Renal cortex interstitium (tissue), 15 donors: ENCODE measurements at places on chromosomes 7 and 10. TPM values are rescaled to one million over a fixed set of nuclear protein-coding genes. Genes with fewer than 3 reads are reported as not detected.
A peak's percentile ranks its signal among the peaks of the same experiment; 100 is the strongest.

The PDE6C gene
- polyA plus RNA-seq = 1.1 TPM

The NKX2-3 gene
- polyA plus RNA-seq = not detected

GRCh38 chr7:31885171-31885570 lies 185.0 kb downstream of the PDE1C start:
- DNase-seq = no peak

The FAM131B gene
- polyA plus RNA-seq = 2.6 TPM

GRCh38 chr7:152975076-152975475 lies 215.5 kb downstream of the ACTR3B start:
- no peak for DNase-seq

The RBM28 gene
- 45.7 TPM for polyA plus RNA-seq

The LARP4B gene
- 42.4 TPM for polyA plus RNA-seq

- DNase-seq = no peak
Observed at GRCh38 chr10:131901181-131901829, 497 bp downstream of the PPP2R2D start.

The CD36 gene
- 38.2 TPM for polyA plus RNA-seq

DNA sequence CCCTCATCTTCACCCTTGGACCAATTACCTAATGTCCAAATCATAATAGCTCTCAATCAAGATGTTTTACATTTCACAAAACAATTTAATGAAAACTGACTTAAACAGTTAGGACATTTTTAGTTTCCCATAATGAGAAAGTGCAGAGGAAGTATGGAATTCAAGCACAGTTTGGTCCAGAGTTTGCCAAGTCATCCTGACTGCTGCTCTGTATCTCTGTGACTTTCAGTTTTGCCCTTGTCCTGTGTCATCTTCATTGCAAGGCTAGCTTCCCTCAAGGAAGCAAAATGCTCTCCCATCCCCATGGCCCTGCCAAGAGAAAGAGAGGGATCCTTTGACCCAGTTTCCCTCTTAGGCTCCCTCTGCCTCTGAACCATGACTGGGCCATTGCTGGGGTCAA lies 7.9 kb upstream of the PLEKHS1 start:
- no peak for DNase-seq

DNA sequence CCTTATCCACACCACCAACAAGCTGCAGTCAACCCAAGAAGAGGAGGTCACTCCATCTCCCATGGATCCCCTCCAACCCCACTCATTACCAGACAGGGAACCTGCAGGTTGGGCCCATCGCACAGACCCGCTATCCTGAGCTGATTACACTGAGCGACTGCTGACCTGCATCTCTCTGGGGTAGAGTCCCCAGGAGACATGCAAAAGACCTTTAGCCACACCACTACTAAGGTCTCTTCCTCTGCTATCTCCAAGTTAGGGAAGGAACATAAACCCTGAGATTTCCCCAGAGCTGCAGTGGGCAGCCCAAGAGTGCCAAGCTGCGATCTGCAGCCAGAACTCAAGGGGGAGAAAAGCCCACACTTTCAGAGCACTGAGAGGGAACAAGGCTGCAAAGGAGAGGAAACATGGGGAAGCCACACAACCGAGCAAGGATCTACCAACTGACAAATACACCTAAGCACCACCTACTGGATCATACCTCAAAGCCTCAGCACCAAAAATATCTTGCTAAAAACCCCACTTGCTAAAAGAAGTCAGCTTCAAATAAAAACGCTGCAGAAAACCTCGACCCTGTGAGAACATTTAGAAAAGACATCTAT lies 298.2 kb downstream of the SORCS1 start:
- DNase-seq = no peak

DNA sequence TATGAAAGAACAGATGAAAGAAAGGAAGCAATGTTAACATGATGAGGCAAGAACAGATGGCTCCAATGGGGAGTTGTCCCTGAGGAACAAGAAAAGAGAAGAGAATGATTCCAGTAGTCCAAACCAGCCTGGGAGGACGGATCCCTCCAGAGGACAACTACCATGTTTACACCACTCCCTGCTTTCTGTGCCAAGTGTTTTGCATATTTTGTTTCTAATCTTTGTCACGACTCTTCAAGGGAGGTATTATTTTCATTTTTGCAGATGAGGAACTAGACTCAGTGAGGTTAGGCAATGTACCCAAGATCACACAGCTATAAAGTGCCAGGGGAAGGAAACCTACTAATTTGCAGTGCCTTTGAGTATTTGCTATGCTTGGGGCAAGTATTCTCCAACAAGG lies 116.2 kb downstream of the PARP12 start:
- DNase-seq = no peak

GRCh38 chr7:105015390-105015965 lies 1.5 kb downstream of the KMT2E start:
- DNase-seq = no peak

GRCh38 chr7:27030393-27031050 lies 65.3 kb downstream of the HOXA1 start:
- no peak for DNase-seq

DNA sequence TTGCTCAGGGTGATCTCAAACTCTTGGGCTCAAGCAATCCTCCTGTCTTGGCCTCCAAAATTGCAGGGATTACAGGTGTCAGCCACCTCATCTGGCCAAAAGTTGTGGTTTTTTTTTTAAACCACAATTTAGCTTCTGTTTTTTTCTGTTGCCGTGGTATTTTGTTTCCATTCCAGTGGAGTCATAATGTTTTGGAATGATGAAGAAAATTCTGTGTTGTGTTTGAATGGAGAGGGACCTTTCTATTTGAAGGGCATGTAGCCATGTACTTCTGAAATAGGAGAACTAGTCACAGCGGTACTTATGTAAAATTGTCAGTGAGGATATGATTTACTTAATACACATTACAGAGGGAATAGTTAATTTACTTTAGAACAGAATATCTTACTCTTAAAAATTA lies 201.3 kb downstream of the ARL4A start:
- no peak for DNase-seq

DNA sequence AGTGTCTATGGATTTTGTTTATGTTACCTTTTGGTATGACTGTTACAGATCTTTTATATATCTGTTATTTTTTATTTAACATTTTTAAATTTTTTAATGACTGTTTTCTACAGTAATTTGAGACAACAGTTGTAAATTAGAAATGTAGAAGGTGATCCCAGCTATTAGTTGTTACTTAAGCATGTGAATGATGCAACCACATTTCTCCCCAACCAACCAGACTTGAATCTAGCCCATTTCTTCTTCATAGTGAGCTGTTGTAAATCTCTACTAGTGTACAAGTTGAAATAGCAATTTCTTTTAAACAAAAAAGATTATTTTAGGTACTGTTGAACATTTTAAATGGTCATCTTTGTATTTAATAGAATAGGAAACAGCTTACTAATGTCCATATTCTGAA lies 18.0 kb downstream of the TMEM106B start:
- no peak for DNase-seq

The NRG3 gene
- 11.8 TPM for polyA plus RNA-seq

DNA sequence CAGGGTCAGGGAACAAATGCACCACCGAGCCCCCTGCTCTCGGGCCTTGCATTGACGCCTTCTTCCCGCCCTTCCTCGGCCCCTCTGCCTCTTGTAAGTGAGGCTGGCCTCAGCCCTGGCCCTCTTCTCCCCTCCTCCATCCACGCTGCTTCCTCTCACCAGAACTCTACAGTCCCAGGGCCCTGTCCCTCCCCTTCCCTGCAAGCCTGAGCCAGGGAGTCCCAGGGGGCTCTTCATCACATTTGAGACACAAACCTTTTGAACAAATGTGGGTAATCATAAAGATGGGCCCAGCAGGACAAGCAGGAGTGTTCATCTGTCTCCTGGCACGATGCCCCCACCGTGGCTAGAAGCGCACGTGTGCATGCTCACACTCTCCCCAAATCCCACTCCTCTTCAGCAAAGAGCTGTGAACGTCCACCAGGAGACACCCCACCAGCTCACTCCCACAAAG lies 57.7 kb downstream of the SLIT1 start:
- DNase-seq = no peak

DNA sequence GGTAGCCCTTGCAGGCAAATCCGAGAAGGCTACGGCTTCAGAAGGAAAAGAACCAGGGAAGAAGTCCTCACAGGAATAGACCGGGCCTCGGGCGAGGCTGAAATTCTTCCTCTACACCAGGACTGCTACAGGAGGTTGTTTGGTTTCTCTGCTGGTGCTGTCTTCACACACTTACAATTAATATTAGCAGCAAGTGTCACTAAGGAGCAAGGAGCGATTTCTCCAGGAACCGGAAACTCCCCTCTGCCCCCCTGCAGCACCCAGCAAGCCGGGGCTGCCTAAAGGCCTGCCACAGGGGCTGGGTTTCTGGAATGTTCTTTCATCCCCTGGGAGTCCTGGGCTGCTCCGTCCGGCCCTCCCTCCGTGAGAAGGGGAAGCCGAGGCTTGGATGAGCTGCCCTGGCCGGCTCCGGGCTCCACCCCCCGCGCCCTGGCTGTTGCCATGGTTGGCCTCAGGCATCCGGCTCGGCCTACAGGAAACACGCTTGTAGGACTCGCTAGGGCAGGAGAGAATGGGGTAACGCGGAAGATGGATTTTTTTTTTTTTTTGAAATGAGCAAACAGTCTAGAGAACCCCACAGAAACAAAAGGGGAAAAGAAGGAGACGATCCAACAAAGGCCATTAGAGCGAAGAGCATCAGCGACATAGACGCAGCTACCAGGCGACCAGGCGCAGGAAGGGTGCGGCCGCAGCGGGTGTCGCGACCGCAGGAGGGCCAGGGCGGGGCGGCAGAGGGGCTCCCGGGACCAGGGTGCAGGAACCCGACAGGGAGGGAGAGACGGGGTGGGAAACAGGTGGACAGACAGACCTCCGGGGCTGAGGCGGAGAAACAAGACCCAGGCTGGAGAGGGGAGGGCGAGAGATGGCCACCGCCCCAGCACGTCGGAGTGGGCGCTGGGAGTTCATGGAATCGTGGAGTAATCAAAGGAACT lies 33.0 kb downstream of the EN2 start:
- DNase-seq = peak; percentile 54

DNA sequence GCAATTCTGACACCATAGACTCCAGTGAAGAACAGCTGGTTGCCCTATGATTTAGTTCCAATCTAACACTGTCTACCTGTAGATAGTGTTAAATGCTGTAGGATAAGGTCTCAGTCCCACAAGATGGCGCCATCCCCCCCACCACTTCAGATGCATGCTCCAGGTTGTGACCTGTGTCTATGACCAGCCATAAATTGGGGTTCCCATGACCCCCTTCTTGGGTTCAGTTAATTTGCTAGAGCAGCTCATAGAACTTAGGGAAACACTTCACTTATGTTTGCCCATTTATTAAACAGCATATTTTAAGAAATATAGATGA lies 13.1 kb downstream of the CCSER2 start:
- DNase-seq = no peak

DNA sequence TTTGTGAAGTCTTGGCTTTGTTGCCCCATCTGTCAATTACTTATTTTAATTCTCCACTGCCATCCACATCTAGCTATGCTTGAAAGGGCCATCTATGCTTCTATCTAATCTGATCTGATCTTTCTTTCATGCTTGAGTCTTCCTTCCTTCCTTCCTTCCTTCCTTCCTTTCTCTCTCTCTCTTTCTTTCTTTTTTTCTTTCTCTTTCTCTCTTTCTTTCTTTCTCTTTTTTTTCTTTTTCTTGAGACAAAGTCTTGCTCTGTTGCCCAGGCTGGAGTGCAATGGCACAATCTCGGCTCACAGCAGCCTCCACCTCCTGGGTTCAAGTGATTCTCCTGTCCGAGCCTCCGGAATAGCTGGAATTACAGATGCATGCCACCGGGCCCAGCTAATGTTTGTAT lies 11.3 kb downstream of the TFR2 start:
- DNase-seq = no peak

DNA sequence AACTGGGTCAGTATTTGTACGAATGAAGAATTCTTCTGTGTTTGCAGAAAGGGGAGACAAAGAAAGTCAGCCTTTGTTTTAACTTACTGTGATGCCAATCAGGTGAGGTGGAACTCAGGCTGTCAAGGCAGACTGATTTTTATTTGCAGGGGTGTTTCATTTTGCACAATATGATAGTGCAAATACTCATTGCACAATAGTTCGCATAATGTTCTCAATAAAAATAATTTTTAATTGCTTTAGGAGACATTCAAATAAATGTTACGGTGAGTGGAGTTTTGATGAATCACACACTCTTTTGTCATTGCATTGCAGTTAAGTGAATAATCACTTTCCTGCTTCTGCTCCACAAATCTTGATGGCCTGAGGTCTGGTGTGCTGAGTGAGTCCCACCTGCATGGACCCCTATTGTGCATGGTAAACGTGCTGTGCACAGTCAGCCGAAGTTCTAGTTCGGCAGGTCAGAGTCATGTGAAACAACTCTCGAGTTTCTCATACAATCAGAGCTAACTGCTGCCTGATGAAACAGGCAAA lies 141.3 kb upstream of the FZD8 start:
- DNase-seq = no peak

- peak; percentile 27 for DNase-seq
Observed at GRCh38 chr7:51430480-51431086, 114.0 kb upstream of the COBL start.

DNA sequence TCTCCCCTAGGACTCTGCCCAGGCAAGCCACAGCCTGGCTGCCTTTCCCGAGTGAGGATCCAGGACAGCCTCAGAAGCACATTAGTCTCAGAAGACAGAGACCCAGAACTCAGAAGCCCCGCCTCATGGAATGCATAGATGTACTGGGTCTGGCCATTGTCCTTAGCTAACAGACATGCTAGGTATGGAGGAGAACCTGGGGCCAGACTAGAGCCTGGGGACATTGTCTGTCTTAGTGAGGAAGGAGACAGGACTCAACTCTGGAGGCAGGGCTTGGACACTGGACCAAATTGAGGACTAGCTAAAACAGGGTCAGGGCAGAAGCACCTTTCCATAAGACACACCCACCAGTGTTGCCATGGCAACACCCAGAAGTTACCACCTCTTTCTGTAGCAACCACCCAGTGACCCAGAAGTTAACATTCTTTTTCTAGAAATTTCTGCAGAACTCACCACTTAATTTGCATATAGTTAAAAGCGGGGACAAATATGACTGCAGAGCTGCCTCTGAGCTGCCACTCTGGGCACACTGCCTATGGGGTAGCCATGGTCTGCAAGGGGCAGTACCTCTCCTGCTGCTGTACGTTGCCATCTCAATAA lies 27.5 kb downstream of the TLX1 start:
- DNase-seq = no peak

- DNase-seq = no peak
Observed at GRCh38 chr10:80200687-80201086, 4.7 kb downstream of the ANXA11 start.

DNA sequence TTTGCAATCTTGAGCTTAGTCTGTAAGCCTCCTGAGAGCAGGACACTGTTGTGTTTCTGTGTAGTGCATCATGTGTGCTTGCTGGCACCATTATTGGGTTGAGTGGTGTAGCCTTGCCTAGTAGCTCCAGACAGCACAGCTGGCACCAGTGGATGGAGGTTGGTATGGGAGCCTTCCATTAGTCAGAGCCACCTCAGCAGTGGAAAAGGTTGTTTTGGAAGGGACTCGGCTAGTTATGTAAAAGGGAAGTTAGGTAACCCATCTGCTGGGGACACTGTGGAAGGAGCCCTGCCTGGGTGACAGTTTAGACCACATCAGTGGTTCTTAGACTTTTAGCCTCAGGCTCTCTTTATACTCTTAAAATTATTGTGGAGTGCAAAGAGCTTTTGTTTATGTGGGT lies 16.3 kb downstream of the MINDY4 start:
- DNase-seq = no peak

GRCh38 chr10:53162856-53163255 lies 390.3 kb upstream of the MBL2 start:
- no peak for DNase-seq

The MXI1 gene
- polyA plus RNA-seq = 41.5 TPM
